ENCODE measurements at places on chromosomes 7 and 10.

DNA sequence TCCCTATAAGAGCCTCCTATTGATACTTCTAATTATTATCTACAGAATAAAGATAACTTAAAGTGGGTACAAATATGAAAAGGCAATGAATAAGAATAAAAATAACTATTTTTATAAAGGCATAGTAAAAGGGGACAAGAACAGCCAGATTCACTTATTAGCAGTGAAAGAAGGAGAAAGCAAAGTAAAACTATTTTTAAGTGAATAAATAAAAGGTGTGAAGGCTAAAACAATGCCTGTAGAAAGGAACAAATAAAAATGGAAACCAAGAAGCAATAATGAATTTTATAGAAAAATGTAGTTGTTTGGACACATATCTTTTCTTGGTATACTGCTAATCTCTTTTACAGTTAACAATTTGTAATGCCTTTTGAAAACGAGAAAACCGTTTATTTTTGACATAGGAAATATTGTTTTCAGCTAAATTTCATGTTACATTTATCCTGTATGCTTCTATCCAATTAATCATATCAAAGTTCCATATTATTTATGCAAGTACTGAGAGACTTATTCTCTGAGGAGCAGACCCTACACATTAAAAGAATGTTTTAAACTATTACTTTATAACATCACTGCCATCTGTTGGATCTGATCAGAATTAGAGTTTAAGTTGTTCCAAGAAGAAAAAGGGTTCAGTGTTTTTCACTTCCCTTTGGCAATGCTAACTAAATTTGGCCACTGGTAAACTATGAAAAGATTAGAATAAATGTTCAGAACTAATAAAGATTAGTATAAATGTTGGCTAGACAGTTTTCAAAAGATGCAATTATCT is 59.1 kb downstream of the ARMC3 start:
- DNase-seq: peak; percentile 32

DNA sequence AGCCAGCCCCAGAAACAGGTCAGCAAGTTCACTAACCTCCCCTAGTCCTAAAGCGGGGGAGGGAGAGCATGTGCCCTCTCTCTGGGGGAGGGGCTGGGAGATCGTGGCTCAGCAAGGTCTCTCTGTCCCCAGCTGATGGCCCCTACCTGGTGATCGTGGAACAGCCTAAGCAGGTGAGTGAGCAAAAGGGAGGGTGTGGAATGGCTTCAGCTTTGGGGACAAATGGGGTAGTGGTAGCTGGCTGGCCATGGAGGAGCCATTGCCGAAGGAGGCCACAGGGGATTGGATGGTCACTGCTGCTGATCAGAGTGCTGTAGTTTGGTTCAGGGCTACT is 779 bp downstream of the NFKB2 start:
- no peak for DNase-seq

- DNase-seq: no peak
These were observed 3.9 kb downstream of the LRWD1 start for GRCh38 chr7:102468478-102469350.

GRCh38 chr10:44799966-44800365 is 111.2 kb upstream of the TMEM72 start:
- no peak for DNase-seq

- DNase-seq: no peak
These were observed 21.8 kb upstream of the KIF5B start for GRCh38 chr10:32077896-32078485.

- DNase-seq: peak; percentile 45
These were observed 39.0 kb downstream of the ADK start for GRCh38 chr10:74189999-74190421.

GRCh38 chr10:97499561-97500296 is 1.0 kb downstream of the UBTD1 start:
- peak; percentile 56 for DNase-seq

DNA sequence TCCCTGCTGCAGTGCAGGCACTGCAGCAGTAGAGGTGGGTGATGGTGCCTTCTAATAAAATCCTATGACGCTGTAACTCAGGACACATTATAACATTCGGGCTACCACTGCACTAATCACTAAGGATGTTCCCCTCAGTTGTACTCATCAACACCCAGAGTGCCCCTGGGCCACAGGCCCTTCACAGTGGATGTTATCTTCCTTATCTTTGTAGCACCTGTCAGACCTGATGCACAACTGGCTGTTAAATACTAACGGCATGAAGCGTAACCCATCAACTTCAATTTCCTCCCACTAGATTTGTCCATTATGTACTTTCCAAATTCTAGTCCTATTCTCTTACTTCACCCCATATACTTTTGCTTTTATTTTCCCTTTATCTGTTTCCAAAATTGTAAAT is 66.3 kb downstream of the PARD3 start:
- DNase-seq: no peak

DNA sequence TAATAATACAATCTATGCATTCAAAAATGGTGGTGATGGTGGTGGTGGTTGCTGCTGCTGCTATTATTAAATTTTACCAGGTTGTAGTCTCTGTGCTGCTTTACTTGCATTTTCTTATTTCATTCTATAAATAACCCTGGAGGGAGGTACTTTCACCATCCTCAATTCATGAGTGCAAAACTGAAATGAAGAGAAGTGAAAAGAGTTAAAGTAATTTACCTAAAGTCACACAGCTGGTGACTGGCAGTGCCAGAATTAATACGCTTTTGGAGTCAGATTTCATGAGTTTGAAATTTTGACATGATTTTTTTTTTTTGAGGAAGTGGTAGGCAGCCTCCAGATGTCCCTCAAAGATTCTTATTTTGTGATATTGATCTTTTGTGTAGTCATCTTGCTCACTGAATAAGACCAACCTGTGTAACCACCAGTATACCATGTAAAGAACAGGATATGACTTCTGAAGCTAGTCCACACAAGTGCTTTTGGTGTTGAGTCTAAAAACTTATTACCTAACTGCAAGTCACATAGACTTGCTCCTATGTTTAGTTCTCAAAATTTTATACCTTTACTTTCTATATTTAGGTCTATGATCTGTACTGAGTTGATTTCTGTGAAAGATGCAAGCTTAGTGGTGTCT is 218.8 kb downstream of the ZWINT start:
- no peak for DNase-seq

DNA sequence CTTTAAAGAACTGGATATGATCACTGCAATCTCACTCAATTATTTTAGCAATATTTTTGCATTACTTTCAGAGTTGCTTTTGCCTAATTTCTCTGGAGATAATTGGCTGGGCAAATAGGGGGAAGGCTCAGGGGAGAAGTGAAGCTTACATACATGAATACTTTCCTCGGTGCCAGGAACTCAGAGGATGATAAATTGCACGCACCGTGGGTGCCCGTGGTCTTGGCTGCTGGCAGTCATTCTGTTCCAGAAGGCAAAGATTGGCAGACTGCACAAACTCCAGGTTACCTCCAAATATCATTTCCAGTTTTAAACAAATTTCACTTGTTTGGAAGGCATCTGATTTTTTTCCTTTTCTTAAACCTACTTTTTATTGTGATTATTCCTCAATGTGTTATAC is 197.8 kb upstream of the TMEM72 start:
- no peak for DNase-seq

- DNase-seq: no peak
These were observed 6.1 kb downstream of the KCNH2 start for GRCh38 chr7:150972023-150972468.

GRCh38 chr7:148274118-148274517 is 316.4 kb upstream of the C7orf33 start:
- DNase-seq: no peak

- DNase-seq: peak; percentile 60
These were observed 23.5 kb downstream of the TMEM273 start for GRCh38 chr10:49164559-49165188.

DNA sequence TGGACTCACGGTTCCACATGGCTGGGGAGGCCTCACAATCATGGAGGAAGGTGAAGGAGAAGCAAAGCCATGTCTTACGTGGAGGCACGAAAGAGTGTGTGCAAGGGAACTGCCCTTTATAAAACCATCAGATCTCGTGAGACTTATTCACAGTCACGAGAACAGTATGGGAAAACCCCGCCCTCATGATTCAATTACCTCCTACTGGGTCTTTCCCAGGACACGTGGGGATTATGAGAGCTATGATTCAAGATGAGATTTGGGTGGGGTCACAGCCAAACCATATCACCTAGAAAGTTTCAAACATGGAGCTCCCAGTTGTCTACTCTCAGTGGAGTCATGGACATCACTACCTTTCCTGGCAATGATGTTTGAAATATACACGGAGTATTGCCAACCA is 49.6 kb downstream of the CYCS start:
- DNase-seq: peak; percentile 69

- no peak for DNase-seq
These were observed 72.4 kb upstream of the LRRC17 start for GRCh38 chr7:102840404-102840803.

- no peak for DNase-seq
These were observed at the start of gene UCMA for GRCh38 chr10:13234172-13234571. Gene UCMA (minus strand): TSS chr10:13234374. CDS start chr10:13234258, 116 bp downstream.

DNA sequence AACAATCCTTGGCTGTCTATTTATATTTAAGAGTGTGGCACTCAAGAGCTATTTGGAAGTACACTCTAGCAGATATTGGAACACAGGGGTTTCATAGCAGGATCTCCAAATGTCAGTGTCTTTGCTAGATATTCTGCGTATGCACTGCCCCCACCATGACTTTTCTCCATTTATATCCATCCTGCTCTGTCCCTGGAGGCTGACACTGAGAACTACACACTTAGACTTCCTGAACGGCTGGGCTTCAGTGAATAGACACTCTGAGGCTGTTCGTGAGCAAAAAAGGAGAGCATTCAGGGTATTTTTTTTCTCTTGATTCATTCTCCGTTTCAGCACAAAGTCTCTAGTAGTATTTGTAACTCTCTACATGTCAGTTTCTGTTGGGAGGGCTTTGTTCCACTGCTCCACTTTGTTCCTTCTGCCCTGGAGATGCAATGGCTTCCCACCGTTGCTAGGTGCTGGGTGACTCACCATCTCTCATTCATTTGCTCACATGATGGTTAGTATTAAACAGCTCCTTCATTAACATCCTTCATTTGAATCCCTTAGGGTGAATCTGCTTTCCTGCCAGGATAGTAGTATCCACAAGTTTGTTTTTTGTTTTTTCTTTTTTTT is 155.9 kb upstream of the SLC13A1 start:
- no peak for DNase-seq

- no peak for DNase-seq
These were observed 59.6 kb downstream of the BRI3 start for GRCh38 chr7:98341106-98341505.

DNA sequence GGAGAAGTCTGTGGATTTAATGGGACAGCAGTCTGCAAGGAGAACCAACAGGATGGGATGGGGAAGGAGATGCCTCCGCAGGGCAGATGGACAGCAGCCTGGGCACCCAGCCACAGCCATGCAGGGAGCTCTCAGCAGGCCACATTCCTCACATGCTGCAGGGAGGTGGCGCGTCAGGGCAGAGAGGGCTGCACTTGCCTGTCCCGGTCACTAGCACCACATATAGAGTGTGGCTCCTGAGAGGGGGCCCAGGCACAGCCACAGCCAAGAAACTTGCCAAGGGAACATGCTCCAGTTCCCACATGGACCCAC is 86.8 kb upstream of the ZMIZ1 start:
- no peak for DNase-seq

- no peak for DNase-seq
These were observed 4.8 kb upstream of the FIGNL1 start for GRCh38 chr7:50454968-50455367.

DNA sequence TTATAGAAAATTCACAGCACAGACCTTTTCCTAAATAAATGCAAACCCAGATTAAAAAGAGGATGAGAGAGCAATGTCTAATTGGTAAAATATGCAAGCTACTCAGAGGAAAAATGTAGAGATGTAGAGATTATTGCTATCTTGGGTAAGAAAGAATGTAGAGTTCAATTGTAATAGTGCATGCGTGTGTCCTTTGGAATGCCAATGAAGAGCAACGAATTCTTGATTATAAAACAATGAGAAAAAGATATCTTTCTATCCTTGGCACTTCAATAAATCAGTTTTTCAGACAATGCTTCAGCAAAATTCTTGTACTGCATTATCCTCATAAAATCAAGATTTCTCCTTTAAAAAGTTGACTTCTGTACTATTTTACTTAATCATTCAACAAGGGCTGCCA is 50.9 kb downstream of the SEMA3D start:
- DNase-seq: no peak

DNA sequence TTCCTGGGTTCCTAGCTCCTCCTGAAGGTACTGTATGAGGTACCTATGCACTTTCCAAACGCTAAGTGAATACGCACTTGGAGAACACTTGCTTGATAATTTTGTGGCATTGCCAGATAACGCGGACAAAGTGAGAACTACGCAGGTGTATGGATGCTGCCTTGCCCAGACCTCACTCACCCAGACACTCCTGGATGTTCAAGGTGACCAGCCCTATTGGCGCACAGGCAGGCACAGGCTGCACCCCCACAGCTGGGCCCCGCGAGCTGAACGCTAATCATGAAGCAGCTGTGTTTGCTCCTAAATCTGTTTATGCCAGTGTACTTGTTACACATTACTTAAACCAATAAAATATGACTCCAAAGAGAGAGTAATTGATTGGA is 27.3 kb downstream of the DIP2C start:
- DNase-seq: no peak

GRCh38 chr7:13708670-13709069 is 280.8 kb downstream of the ETV1 start:
- no peak for DNase-seq

DNA sequence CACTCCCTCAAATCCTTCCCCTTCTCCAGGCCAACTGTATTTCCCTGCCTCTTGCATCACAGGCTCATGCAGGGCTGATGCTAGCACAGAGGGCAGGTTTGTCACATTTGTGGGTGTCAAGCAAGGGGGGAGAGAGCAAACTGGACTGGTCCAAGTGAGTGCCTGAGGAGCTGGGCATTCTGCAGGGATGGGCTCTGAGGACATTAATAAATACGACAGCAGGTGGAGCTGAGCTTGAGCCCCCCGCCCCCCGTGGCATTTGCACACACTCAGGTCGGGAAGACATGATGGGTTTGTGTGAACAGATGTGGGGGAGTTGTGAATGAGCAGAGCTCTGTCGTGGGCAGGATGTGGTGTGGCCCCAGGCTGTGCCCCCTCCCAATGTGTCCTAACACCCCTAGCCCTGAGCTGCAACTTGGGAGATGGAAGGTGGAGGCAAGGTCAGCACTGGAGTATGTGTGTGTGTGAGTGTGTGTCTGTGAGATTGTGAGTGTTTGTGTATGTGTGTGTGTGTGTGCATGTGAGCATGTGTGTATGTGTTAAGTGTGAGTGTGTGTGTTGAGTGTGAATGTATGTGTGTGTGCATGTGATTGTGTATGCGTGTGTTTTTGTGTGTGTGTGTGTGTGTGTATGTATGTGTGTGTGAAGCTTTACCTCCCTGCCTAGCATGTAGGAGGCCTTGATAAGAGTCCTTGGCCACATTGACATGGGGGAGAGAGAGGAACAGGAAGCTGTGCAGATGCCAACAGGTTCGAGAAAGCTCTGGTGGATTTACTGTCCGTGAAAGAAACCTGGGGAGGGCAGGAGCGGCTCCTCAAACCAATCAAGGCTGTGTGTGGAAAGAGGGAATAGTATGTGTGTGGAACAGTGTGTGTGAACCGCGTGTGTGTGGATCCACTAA is 9.1 kb downstream of the RASSF4 start:
- DNase-seq: no peak

GRCh38 chr10:116774728-116775151 is 32.4 kb upstream of the HSPA12A start:
- no peak for DNase-seq

All from inflammatory macrophage treated with lipopolysaccharide for 1 hour (primary cell).